ENCODE measurements at places on chromosomes 2 and 18.

- DNase-seq: no peak
Observed at GRCh38 chr2:65944213-65944612, 490.7 kb upstream of the MEIS1 start.

DNA sequence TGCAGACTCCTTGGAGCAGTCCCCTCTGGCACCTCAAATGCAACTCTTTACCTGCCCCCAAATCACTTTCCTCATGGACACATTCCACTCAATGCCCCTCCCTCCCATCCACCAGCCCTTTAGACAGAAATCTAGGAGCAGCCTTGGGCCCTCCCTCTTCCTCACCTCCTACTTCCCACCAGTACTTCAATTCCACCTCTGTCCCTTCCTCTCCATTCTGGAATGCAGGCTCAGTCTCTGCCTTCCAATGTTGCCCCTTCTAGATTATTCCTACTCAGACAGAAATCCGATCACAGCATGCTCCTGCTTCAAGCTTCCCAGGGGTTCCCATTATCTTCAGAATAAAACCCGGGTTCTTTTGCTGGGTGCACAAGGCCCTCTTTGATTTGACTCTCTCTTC lies 62.1 kb downstream of the MTHFD2 start:
- DNase-seq: no peak

GRCh38 chr2:38037325-38037724 lies 38.6 kb downstream of the CYP1B1 start:
- DNase-seq: no peak

GRCh38 chr18:76264876-76265250 lies 230.2 kb downstream of the ZNF516 start:
- DNase-seq: no peak

DNA sequence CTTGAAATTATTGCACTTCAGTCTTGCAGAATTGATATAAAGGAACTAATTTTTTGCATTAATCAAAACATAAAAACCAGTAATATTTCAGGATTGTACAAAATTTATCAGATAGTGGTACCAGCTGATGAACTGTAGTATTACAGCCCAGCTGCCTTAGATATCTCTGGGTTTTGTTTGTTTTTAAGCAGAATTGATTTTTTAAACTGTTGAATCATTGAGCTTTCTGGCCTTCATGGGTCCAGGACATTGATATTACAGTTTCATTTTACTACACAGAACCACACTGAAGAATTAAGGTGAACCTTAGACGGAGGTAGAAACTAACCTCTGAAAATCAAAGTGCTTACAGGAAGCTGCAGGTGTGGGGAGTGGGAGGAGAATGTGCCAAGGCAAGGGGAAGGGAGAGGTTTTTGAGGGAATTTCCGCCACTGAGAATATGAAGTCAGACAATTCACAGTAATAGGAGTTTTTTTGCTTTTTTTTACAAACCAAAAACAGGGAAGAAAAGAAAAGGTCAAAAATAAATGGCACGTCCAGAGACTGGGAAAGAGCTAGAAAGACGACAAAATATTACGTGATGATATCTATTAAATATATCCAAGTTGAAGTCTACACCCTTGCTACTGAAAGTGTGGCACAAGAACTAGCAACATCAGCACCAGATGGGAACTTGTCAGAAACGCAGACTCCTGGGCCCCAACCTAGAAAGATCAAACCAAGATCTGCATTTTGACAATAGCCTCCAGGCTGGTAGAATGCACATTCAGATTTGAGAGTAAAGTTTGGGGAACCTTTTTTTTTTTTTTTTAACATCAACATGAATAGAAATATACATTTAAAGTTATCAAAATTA lies 40.8 kb upstream of the SPAG16 start:
- DNase-seq: no peak

GRCh38 chr2:7681881-7682461 lies 764.8 kb downstream of the RNF144A start:
- no peak for DNase-seq

- no peak for DNase-seq
Observed at GRCh38 chr2:95278051-95278471, 3.8 kb downstream of the PROM2 start.
